Endodermal cell (in vitro differentiated cells): ENCODE measurements at places on chromosomes 1 and 21.

- DNase-seq = no peak
Measured at GRCh38 chr1:41776891-41777441, 141.8 kb downstream of the HIVEP3 start.

DNA sequence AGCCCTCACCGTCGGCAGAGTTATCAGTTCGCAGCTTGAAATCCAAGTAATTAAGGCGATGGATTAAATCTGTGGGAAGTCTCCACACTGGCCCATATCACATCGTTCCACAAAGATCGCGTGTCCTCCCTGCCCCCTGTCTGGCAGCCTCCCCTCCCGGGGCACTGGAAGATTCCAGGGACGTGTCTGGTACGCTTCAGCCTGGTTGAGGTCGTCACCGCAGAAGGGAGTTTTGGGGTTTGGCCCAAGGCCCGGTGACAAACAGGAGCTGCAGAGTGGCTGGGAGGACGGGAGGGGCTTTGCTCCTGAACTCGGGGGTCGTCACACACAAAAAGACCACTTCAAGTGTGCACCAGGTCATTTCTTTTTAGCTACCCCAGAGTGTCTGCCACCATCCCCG lies 51.1 kb downstream of the PRDM16 start:
- DNase-seq = no peak

GRCh38 chr1:85898861-85899260 lies 190.6 kb upstream of the ZNHIT6 start:
- DNase-seq = no peak

GRCh38 chr1:121458291-121459048 lies 273.7 kb downstream of the SRGAP2C start:
- no peak for DNase-seq

DNA sequence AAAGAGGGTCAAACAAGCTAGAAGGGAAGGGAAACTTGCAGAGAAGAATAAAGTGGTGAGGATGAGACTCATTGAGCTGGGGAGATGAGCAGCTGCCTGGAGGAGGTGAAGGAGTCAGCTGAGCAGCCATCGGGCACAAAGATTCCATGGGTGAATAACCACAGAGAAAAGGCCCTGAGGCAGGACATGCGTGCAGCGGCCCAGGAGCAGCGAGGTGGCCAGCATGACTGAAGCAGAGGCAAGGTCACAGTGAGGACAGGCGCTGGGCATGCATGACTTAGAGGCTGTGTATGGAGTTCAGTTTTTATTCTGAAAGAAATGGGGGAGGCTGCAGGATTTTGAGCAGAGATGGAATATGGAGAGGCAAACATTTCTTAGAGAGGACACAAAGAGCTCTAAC lies 24.9 kb downstream of the OLFML2B start:
- DNase-seq = no peak
